ENCODE measurements at places on chromosomes 6 and 20.

GRCh38 chr6:90284236-90285041 lies 12.2 kb downstream of the BACH2 start:
- no peak for DNase-seq

DNA sequence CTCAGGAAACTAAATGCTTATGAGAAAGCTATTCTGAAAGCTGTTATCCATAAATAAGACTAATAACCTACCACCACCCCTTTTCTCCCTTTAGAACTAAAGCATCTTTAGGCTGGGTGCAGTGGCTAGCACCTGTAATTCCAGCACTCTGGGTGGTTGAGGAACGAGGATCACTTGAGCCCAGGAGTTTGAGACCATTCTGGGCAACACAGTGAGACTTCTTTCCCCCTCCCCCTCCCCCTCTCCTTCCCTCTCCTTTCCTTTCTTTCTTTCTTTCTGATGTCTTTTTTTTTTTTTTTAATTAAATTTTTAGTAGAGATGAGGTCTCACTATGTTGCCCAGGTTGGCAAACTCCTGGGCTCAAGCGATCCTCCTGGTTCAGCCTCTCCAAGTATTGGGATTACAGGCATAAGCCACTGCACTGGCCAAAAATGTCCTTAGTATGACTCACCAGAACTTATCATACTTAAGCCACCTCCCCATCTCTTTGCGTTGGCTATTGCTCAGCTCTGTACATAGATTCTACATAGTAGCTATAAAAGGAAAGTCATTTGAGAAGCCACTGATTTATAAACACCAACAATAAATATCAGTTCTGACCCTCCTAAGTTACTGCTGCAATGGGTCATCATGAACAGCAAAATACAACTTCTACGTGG lies 54.8 kb upstream of the SPDEF start:
- peak; percentile 52 for DNase-seq

DNA sequence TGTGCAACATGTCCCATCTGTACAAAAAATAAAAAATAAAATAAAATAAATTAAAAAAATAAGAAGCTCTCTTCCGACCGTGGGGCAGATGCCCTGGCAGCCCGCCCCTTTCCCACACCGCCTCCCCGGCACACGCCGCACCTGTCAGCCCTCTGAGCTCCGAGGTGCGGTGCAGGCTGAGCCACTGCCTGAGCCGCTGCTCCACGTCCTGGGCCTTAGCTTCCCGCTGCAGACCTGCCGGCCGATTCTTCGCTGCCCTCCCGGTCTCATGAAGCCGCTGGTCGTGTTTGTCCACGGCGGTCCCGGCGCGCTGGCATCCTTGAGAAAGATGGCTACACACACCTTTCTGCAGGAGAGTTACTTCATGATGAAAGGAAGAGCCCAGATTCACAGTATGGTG lies 10.7 kb upstream of the CLPSL2 start:
- no peak for DNase-seq

GRCh38 chr6:83853178-83854000 lies at the start of gene RIPPLY2:
TSS of gene RIPPLY2 (plus strand) at chr6:83853360. CDS start at chr6:83853417, 57 bp downstream.
- DNase-seq, result no peak

DNA sequence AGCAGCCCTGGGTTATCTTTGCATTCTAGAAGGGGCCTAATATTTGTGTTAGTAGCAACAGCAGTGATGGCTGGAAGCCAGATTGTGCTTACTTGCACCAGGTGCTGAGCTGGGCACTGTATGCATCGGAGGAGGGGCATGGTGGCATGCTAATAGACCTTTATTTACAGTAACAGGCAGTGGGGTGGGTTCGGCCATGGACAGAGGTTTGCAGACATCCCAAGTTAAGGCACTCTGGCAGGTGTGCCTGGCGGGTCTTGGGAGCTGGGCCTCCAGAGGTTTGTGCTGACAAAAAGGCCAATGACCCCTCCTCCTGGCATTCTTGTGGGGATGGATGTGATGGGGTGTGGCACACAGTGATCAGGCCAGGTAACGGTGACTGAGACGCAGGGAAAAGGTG lies 39.0 kb upstream of the CD93 start:
- no peak for DNase-seq

GRCh38 chr6:137903933-137904821 lies 37.1 kb downstream of the TNFAIP3 start:
- DNase-seq, result no peak

GRCh38 chr20:24816431-24816830 lies 132.6 kb upstream of the CST7 start:
- DNase-seq, result peak; percentile 20

DNA sequence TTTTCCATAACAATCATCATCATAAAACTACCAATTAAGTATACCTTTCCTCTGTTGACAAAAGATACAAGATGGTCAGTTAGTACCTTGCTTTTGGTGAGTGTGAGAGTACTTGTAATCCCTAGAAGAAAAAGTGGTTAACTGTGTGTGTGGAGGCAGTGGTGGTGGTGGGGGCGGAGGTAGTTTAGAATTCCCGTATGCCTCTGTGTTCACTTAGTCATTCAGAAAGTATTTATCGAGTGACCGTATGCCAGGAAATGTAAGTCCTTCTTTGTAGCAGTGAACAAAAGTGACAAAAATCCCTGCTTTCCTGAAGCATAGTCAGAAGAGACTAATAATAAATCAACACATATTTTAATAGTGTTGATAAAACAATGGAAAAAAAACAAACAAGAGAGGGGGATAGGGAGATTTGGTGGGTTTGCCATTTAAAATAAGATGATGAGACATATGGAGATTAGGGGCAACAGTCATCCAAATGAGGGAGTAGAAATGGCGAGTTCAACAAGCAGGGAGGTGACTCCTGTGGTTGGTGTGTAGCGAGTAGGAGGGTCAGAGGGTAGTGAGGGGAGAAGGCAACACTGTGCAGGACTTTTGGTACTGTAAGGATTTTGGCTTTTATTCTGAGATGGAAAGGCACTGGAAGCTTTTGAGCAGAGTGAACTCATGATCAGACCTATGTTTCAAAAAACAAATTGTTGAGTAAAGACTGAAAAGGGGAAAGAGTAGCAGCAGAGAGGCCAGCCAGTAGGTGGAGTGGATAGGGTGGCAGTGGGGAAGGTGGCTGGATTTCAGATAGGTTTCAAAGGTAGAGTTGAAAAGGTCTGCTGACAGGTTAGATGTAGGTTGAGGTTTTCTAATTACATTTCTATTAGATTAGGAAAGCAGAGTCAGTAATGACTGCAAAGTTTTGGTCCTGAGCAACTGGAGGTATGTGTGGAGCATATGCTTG lies 40.3 kb upstream of the SIM1 start:
- DNase-seq, result peak; percentile 7

- no peak for DNase-seq
These were observed 1907.6 kb upstream of the DEFB115 start for GRCh38 chr20:29349836-29350235.

GRCh38 chr6:144547409-144547808 lies 262.3 kb downstream of the UTRN start:
- no peak for DNase-seq
